Smooth muscle cell of bladder (primary cell): ENCODE measurements at places on chromosomes 4 and X. TPM values are rescaled to one million over a fixed set of nuclear protein-coding genes. Genes with fewer than 3 reads are reported as not detected.

Gene CD38
- total RNA-seq = under 0.01 and 0.14 TPM in 2 replicates

Gene SMPX
- not detected in 2 replicates for total RNA-seq

Gene SCD5
- 9.5 and 12.9 TPM in 2 replicates for total RNA-seq

Gene MXRA5
- 15.9 and 21.1 TPM in 2 replicates for total RNA-seq

Gene CLCN5
- total RNA-seq = 6.3 and 12.1 TPM in 2 replicates

Gene SYTL5
- 0.28 and 0.57 TPM in 2 replicates for total RNA-seq

Gene TRPC5OS
- not detected in 2 replicates for total RNA-seq

Gene CCDC160
- total RNA-seq = under 0.01 TPM in 1 of 2 replicates, not detected in the other

Gene RAP1GDS1
- total RNA-seq = 37.4 and 38.7 TPM in 2 replicates

Gene MAGEE1
- 0.43 and 1.1 TPM in 2 replicates for total RNA-seq

Gene SPATA4
- total RNA-seq = 0.28 TPM in 2 replicates

Gene PROM1
- total RNA-seq = under 0.01 TPM in 1 of 2 replicates, not detected in the other

Gene KLHL34
- under 0.01 TPM in 1 of 2 replicates, not detected in the other for total RNA-seq

Gene CORIN
- 0.09 TPM in 1 of 2 replicates, not detected in the other for total RNA-seq

Gene DOK7
- total RNA-seq = not detected in 2 replicates

Gene PDCL2
- total RNA-seq = not detected in 2 replicates

Gene ERAS
- total RNA-seq = not detected in 2 replicates

Gene MAGEB1
- total RNA-seq = not detected in 2 replicates

Gene AKAP4
- not detected in 2 replicates for total RNA-seq

Gene HPRT1
- 11.7 and 14.8 TPM in 2 replicates for total RNA-seq

Gene ARHGAP6
- total RNA-seq = 2.4 and 8.7 TPM in 2 replicates

Gene GAGE1
- under 0.01 TPM in 1 of 2 replicates, not detected in the other for total RNA-seq

Gene ZAR1
- not detected in 2 replicates for total RNA-seq

Gene PTTG2
- not detected in 2 replicates for total RNA-seq

Gene TASL
- total RNA-seq = not detected in 2 replicates

Gene HAUS3
- total RNA-seq = 3.4 and 5.4 TPM in 2 replicates

Gene TRO
- total RNA-seq = 7.7 and 14.0 TPM in 2 replicates

Gene SH2D1A
- total RNA-seq = not detected in 2 replicates

Gene TREX2
- total RNA-seq = 1.4 and 1.8 TPM in 2 replicates

Gene ATP7A
- total RNA-seq = 11.1 and 11.7 TPM in 2 replicates

Gene ITM2A
- 0.14 and 0.28 TPM in 2 replicates for total RNA-seq

Gene FAM53A
- 0.74 and 0.85 TPM in 2 replicates for total RNA-seq

Gene SSX3
- not detected in 2 replicates for total RNA-seq

Gene IGSF1
- not detected in 2 replicates for total RNA-seq
